ENCODE measurements at places on chromosomes 7 and 10.

DNA sequence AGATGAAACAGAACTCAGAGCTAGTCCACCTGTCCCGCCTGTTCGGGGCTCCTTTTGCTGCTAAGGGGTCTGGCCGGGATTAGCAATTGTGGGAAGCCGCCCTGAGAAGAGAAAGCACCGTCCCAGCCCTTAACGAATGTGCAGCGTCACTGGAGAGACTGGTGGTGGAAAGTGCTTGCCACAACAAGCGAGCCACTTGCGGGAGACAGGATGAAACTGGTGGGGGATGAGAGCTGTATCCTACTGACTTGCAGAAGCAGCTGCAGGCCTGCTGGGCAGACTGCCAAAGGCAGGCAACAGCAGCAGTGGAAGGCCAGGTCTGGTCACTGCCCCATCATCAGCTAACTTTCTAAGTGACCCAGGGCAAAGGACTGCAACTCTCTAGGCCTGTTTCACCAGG lies 95.4 kb downstream of the FAM53B start:
- peak; percentile 34 for DNase-seq

DNA sequence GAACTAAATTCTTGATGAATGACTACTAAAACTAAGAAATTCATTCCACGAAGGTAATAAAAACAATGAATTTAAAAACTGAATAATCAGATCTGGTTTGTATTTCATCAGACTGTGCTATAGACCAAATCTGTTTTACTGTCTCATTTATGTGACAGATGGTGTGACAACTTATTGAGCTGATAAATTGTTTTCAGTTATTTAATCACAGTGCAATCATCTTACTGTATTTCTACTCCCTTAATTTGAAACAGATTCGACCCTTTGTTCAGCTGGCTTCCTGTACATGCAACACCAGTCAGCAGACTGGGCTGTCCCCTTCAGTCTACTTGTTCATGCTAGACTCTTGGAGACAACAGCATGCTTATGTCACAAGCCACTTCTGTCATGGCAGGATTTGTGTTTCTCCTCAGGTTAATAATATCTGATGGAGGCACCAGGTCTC lies 150.9 kb downstream of the MBL2 start:
- DNase-seq: no peak

DNA sequence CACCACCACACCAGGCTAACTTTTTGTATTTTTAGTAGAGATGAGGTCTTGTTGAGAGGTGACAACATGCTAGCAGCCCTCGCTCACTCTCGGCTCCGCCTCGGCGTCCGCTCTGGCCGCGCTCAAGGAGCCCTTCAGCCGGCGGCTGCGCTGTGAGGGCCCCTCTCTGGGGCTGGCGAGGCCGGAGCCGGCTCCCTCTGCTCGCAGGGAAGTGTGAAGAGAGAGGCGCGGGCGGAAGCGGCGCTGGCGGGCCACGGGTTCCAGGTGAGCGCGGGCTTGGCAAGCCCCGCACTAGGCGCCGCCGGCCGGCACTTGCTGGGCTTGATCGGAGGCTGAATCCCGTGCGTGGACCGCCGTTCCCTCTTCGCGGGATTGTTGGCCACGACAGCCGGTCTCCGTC lies 83.0 kb downstream of the EEPD1 start:
- no peak for DNase-seq

- DNase-seq: no peak
Measured at GRCh38 chr10:111392159-111392558, 315.3 kb downstream of the ADRA2A start.

- DNase-seq: no peak
Measured at GRCh38 chr7:39415091-39415787, 151.0 kb upstream of the YAE1 start.

DNA sequence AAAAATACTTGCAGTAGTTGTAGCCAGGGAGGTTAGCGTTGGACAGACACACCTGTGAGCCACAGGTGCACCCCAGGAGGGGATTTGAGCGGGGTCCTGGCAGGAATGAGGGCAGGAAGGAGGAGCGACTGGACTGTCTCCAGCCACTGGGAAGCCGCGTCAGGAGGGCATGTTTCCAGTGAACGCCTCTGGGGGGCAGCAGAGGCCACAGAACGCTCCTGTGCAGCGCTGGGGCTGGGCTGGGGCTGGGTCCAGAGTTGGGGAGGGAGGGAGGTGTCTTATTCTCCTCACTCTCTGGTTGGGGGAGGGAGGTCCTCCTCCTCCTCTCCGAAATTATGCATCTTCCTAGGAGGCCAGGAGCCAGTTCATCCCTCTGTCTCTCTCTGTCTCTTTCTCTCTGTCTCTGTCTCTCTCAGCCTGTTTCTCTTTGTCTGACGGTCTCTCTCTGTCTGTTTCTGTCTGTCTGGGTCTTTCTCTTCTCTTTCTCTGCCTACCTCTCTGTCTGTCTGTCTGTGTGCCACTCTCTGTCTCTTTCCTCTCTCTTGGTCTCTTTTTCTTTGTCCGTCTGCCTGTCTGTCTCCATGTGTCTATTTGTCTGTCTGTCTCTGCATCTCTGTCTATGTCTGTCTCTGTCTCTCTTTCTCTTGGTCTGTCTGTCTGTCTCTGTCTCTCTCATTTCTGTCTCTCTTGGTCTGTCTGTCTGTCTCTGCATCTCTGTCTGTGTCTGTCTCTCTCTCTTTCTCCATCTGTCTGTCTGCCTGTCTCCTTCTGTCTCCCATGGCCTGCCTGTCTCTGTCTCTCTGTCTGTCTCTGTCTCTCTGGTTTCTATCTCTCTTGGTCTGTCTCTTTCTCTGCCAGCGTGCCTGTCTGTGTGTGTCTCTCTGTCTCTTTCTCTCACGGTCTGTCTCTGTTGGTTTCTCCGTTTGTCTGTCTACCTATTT lies 9.9 kb upstream of the PSMG3 start:
- DNase-seq: peak; percentile 64

DNA sequence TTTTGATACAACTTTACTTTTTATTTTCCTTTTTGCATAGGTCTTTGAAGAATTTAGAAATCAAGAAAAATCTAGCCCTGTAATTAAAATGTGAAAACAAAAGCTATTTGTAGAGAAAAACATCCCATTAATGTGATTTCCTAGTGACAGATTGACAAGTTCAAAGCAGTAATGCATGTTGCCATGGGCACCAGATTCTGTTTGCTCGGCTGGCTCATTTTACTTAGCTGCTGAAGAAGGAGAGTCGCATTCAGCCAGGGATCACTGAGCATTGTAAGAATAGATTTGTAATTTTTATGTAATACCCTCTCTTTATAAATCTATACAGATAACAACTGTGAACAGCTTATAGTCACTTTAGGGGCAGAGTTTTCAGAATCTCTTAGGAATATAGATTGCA lies 28.5 kb downstream of the DNAJB9 start:
- DNase-seq: no peak

DNA sequence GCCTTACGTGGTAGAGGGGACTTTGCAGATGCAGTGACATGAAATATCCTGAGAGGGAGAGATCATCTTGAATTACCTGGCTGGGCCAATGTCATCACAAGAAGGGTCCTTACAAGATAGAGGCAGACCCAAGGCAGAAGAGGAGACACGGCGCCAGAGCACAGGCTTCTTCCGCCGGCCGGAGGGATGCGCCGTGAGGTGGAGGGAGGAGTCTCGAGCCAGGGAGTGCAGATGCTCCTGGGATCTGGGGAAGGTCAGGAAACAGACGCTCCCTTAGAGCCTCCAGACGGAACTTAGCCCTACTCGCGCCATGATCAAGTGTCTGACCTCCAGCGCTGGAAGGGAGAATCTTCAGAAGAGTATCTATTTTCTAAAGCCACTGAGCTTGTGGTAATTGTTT lies 304.8 kb downstream of the GLRX3 start:
- DNase-seq: no peak

- no peak for DNase-seq
Measured at GRCh38 chr7:94618126-94618525, 37.8 kb downstream of the SGCE start.

DNA sequence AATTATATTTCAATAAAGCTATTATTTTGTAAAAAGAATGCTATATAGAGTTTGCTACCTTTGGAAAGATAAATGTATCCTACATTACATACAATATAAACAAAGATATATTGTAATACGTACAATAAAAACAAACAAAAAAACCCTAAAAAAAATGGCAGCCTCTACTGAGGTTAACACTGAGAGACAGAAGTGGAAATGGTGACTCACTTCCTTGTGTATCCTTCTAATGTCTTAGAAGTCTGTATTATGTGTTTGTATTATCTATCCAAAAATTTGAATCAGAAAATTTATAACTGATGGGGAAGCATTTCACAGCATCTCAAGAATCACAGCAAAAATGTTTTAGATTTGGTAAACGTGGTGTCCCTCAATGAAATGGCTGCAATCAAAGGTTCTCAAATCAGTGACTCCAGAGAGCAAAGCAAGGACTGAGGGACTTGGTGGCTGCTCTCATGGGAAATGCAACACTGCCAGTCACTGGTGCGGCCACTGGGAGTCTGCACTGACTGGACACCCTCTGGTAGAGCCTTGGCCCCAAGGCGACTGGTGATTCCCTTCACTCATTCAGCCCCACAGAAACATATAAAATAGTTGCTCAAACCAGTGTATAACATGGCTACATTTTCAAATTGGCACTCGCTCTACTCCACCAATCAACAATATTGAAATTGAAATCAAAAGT lies 53.8 kb downstream of the PANK1 start:
- DNase-seq: no peak

GRCh38 chr10:1328981-1329614 lies 272.9 kb downstream of the WDR37 start:
- DNase-seq: no peak

DNA sequence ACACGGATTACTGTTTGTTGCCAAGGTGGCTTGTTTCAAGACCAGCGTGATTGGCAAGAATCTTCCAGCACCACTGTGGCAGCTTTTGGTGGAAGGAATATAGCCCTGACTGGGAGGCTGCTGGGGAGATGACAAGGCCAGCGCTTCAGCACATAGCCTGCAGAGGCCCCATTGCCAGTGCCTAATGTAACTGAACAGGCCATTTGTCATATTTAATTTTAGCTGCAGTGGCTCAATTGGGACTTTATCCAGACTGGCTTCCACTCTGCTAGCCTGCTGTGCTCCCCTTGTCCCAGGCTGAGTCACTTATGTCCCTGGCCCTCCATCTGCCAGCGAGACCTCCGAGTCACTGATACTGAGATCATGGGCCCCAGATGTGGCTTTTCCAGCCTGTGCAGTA lies 483.1 kb downstream of the GALNT17 start:
- no peak for DNase-seq

GRCh38 chr7:75879771-75880184 lies 944 bp downstream of the RHBDD2 start:
- DNase-seq: no peak

DNA sequence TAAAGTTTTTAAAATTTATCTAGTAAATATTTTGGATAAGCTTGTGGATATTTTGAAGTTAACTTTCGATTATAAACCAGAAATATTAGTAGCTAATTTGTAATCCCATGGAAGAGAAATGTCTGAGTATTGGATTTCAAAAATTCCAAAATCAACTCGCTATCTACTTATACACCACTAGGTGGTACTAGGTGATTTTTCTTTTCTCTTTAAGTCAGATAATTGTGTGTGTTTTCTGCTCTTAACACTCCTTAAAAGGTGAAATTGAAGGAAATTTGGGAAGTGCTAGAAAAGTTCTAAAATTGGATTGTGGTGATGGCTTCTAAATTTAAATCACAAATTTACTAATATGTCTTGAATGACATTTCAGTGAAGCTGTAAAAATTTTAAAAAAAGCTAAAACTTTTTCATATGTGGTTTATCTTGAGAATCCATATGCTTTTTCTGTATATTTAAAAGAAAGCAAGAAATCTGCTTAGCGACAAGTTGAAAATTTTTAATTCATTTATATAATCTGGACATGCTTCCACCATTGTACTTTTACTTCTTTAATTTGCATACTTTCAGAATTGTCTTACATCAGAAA lies 90.2 kb downstream of the IPMK start:
- DNase-seq: no peak

GRCh38 chr10:36424502-36424901 lies 700.9 kb upstream of the ANKRD30A start:
- DNase-seq: no peak

DNA sequence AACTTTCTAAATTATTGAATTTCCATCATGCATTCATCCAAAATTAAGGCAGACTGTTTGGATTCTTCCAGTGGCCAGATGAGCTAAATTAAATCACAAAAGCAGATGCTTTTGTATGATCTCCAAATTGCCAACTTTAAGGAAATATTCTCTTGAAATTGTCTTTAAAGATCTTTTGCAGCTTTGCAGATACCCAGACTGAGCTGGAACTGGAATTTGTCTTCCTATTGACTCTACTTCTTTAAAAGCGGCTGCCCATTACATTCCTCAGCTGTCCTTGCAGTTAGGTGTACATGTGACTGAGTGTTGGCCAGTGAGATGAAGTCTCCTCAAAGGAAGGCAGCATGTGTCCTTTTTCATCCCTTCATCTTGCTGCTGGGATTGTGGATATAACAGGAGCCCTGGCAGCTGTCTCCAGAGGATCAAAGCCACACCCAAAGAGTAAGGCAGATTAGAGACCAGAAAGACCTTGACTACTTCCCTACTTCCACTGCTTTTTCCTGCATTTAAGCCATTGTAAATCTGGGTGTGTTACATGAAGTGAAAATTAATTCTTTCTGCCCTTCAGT lies 8.2 kb upstream of the CFAP69 start:
- DNase-seq: no peak

- no peak for DNase-seq
Measured at GRCh38 chr10:51651063-51651462, 48.3 kb downstream of the CSTF2T start.

DNA sequence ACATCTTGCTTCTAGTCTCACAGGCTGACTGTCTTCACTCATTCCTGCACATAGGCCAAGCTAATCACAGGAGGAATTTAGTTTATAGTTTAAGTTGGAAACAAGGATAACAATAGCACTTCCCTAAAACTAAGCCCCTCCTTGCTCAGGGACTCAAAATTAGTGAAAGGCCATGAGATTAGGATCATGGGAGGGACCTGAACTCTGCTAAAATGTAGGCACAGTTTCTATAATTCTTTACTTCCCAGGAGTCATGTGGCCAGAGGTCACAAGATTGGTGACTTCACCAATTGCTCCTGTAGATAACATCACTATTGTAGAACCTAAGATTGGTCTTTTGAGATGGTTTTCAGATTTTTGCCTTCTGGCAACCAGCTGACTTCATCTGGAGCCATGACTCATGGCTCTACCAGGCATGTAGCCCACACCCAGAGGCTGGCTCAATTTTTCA lies 14.8 kb upstream of the UPP1 start:
- DNase-seq: no peak

DNA sequence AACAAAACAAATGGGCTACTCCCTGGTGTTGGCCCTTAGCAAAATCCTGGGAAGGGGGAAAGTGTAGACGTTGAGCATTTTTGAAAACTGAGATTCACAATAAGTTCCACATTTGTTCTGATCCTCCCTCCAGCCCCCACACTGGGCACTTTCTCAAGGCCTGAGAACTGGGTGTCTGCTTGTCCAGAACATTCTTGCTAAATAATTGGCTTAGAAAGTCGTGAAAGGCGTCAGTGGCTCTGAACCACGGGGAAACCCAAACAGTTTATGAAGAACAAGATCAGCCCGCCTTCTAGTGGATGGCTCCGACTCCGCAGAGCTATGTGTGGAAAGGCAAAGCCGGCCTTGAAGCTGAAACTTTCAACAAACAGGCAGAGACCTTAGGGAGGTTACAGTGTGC lies 370.1 kb downstream of the PRPF18 start:
- no peak for DNase-seq
